ENCODE measurements at places on chromosomes 11 and 22.

DNA sequence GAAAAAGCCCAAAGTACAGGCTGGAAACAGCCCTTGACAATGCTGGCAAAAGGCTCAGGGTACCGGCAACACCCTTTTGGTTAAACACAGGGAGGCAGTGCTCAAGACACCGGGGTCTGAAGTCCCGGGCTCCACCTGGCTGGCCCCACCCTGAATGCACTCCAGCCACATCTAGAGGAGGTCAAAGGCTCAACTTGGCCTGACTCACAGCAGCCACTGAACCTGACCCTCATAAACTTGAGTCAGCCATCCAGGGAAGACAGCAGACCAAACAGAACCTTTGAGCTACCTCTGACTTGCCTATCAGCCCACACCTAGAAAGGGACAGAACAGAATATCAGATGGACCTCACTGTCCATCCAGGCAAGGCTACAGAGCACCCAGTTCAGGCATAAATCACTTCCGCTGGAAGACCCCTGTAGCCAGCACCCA lies 3.8 kb downstream of the CFL1 start:
- no peak for DNase-seq

DNA sequence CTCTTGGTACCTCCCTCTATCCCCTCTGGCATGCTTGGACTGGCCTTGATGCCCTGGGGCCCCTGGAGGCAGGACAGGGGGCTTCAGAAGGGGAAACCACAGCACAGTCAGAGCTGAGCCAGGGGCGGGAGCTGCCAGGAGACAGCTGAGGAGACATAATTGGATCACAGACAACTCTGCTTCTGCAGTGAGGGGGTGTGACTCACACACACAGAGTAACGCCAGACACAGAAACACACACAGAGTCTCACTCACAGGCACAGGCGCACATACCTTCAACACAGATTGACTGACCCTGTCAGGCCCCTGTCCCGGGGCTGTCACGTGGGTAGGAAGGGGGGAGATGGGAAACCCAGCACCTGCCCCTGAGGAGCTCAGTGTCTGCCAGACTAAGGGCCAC lies 20.6 kb downstream of the STARD10 start:
- DNase-seq, result no peak

DNA sequence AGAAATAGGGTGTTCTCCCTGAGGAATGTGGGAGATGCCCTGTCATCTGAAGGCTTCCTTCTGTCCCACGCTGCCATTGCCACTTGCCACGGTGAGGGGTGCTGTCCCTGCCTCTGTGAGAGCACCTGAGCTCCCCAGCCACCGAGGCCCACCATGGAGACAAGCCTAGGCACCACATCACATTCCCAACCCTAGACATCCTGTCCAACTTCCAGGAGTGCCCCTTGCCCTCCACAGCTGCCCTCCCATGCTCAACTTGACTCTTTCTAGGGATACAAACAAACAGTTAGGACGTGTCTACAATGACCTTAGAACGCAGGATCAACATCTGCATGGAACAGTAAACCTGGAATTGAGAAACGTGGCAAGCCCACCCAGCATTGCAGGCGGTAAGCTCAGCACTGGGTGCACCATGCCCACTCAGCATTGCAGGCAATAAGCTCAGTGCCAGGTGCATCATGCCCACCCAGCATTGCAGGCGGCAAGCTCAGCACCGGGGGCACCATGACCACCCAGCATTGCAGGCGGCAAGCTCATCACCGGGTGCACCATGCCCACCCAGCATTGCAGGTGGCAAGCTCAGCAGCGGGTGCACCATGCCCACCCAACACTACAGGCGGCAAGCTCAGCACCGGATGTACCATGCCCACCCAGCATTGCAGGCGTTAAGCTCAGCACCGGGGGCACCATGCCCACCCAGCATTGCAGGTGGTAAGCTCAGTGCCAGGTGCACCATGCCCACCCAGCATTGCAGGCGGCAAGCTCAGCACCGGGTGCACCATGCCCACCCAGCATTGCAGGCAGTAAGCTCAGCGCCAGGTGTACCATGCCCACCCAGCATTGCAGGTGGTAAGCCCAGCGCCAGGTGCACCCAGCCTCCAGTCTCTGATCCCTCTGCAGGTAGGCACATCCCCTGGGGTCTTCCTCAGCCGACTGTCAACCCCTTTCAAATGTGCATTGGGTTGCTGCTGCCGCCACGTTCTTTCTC lies 1463.9 kb downstream of the TBC1D22A start:
- DNase-seq, result no peak

DNA sequence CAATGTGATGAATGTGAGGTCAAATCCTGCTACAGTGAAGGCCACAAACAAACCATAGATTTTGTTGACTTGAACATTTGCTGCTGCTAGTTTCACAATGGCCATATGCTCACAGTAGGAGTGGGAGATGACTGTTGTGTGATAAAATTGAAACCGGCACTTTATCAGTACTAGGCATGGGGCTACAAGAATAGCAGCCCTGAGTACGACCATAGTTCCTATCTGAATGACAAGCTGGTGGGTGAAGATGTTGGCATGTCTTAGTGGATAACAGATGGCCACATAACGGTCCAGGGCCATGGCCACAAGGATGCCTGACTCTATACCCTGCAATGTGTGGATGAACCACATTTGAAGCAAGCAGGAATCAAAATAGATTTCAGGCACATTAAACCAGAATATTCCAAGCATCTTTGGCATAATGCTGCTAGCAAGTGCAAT lies 2.8 kb downstream of the OR52A1 start:
- no peak for DNase-seq

- DNase-seq, result no peak
Observed at GRCh38 chr11:100948936-100949335, 180.7 kb downstream of the PGR start.

- no peak for DNase-seq
Observed at GRCh38 chr11:112864672-112865071, 96.5 kb upstream of the NCAM1 start.

- no peak for DNase-seq
Observed at GRCh38 chr22:17536269-17536668, 27.0 kb upstream of the SLC25A18 start.

- no peak for DNase-seq
Observed at GRCh38 chr11:63870351-63871140, 31.6 kb downstream of the MARK2 start.

- no peak for DNase-seq
Observed at GRCh38 chr11:114921697-114922096, 243.4 kb downstream of the NXPE2 start.

DNA sequence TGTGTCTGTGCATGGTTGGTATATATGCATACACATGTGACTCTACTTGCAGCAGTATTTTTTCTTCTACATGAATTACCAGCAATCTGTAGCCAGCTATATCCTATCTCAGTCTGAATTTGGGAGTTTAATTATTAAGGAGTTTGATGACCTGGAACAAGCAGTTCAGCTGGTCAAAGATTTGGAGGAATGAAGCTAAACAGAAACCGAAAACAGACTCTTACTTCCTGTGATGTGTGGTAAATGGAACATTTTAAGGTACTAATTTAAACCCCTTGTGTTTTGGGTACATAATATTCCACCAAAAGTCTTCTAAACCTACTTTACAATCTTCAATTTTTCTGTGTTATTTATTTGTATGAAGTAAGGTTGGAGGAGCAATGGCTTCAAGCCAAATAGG lies 124.4 kb upstream of the PGR start:
- DNase-seq, result no peak

GRCh38 chr22:27283714-27284113 lies 517.8 kb downstream of the MN1 start:
- DNase-seq, result no peak

GRCh38 chr22:30004101-30004500 lies 76.2 kb upstream of the HORMAD2 start:
- no peak for DNase-seq

DNA sequence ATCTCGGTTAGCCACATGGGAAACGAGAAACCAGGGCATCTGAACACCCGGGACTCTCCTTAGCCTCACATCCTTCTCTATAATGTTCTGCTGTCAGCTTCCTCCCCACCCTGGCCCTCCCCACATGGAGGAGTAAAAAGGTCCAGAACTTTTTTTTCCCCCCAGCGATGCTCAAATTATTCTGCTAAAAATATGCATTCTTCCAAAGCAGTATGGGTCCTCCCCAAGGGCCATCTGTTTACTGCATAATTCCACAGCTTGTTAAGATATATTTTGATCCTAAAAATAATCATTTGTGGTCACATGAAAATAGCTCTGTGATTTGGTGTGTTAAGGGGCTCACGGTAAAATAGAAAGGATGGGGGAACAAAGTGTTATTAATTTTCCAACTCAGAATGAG lies 281.5 kb upstream of the NARS2 start:
- no peak for DNase-seq

- no peak for DNase-seq
Observed at GRCh38 chr22:30159561-30160353, 79.5 kb downstream of the HORMAD2 start.

GRCh38 chr11:118111019-118111743 lies 24.4 kb upstream of the SMIM35 start:
- DNase-seq, result no peak

GRCh38 chr22:43446037-43446803 lies 34.4 kb downstream of the MPPED1 start:
- no peak for DNase-seq

GRCh38 chr11:92179017-92179670 lies 45.5 kb upstream of the FAT3 start:
- no peak for DNase-seq

GRCh38 chr11:83601914-83602527 lies 315.9 kb upstream of the CCDC90B start:
- DNase-seq, result no peak

- DNase-seq, result no peak
Observed at GRCh38 chr22:32538521-32538920, 63.9 kb downstream of the FBXO7 start.

DNA sequence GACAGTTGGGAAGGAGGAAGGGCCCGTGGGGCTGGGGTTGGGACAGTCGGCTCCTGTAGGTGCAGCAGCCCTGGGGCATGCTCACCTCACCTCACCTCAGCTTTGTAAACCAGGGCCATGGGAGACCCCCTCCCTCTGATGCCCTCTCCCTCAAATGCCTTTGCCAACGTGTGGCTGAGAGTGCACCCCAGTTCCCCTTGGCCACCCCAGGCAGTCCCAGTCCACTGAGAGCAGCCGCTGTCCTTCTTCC lies 4.2 kb upstream of the NEAT1 start:
- no peak for DNase-seq

- no peak for DNase-seq
Observed at GRCh38 chr11:76808996-76809395, 25.8 kb downstream of the TSKU start.

- no peak for DNase-seq
Observed at GRCh38 chr11:132131047-132131446, 760.6 kb downstream of the NTM start.

GRCh38 chr11:57222239-57222638 lies 14.8 kb downstream of the APLNR start:
- DNase-seq, result no peak

DNA sequence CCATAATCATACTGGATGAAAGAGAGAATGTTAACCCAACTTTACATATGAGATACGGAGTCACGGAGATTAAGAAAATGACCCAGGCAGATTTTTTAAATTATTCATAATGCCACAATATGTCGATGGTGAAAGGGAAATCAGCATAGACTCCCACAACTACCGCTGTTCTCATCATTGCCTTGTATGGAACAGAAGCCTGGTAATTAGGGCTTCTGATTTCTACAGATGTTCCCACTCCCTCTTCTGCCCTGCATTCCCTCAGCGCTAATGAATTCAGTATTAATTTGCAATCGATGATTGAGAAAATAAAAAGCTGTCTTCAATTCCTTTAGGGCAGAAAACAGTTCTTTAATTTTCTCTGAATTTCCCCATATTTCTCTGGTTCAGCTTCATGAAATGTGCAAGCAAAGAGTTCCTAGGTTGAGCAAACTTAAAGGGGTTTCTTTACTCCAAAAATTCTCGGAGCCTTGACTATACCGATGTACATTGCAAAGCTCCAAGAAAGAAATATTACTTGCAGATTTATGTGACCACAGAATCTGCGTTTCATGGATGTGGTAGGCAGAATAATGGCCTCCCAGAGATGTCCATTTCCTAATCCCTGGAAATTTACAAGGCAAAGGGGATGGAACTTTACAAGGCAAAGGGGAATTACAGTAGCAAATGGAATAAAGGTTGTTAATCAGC lies 134.9 kb upstream of the ZC3H12C start:
- DNase-seq, result no peak

DNA sequence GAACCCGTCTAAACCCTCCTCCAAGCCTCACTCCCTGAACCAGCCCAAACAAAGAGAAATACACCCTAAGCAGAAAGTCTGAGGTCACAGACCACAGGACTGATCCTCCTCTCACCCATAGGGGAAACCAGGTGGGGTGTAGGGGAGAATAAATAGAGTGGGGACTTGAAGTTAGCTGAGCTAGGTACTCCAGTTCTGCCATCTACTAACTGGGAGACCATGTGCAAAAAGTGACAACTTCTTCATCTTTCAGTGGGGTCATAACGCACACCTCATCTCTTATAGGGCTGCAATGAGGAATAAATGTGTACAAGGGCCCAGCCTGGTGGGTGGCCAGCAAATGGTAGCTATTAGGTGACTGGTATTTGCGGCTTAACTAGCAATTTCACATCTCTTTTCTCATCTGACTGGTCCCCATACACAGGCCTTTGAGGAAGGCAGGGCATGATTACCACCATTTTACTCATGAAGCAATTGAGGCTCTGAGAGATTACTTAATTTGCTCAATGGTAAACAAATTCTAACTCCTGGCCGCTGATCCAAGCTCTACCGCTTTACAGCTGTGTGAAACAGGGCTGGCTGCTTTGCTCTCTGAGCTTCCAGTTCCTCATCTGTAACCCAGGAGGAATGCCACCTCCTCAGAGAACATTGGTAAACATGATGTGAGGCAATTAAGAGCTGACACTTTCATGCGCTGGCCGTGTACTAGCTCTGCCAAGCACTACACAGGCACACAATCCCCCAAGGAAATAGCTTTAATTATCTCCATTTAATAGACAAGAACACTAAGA lies 16.6 kb downstream of the TBC1D10A start:
- no peak for DNase-seq

GRCh38 chr22:36326178-36327161 lies 61.3 kb downstream of the MYH9 start:
- no peak for DNase-seq
